Upper lobe of right lung (tissue), 1 donor: ENCODE measurements at places on chromosomes 2 and 18.

GRCh38 chr2:102315921-102316320 lies 4.6 kb downstream of the IL1RL1 start:
- no peak for DNase-seq

- no peak for DNase-seq
Measured at GRCh38 chr2:12587729-12588522, 128.8 kb upstream of the TRIB2 start.

DNA sequence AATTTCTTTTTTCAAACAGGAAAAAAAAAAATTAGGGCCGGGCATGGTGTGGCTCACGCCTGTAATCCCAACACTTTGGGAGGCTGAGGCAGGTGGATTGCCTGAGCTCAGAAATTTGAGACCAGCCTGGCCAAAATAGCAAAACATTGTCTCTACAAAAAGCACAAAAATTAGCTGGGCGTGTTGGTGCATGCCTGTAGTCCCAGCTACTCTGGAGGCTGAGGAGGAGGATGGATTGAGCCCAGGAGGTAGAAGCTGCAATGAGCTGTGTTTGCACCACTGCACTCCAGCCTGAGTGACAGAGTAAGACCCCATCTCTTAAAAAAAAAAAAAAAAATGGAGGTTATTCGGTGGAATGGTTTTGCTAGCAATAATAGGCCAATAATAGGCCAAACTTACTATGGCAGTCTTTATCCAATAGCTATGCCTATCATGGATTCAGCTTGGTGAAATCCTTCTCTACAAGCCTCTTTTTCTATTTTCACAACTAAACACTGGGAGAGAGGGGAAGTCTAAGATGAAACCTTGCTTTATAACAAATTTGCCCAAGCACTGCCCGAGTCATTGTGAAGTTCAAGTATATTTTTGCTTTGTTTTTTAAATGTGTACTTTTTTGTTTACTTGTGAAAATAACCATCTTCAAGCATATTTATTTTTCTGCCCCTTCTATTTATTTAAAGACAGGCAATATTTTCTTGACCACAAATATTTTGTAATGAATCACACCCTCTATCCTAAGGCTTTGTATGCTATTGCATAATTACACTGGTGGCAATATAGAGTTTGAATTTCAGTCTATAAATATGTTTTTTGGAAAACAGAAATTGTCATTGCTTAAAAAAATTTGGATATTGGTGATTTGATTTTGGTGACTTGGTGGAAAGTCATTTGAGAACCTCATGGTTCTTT lies 20.0 kb upstream of the KYNU start:
- no peak for DNase-seq

DNA sequence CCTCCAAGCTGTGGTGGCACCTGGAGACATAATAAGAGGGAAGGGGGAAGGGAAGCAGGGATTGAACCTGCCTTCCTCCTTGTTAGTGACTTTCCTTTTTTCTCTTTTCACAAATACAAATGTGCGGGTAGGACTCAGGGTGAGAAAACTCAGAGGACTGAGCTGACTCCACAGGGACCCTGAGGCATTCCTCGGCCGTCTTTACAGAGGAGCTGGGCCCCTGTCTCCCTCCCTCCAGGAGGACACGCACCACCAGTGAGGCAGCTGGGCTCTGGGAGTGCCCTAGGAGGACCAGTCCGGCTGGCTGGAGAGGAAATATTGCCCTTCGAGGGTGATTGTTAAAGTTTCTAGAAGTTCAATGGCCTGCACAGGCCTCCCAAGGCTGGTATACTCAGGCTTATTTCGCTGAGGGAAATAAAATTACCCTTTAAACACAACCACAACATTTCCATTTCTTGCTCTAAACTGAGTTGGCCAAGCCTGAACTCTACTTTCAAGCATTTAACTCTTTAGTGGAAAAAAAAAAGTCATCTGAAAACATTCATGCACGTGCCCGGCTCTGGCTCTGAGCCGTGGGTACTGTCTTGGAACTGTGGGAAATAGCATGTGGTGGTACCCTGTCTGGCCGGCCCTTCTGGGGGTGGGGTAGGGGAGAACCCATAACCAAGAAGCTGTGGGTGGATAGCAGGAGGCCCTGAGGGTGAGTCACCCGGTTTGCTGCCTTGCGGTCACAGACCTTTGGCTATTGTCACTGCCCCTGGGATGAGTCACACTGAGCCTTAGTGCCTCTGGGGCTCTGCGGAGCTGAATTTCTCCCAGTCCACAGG lies 116.0 kb downstream of the COPS8 start:
- DNase-seq = no peak

DNA sequence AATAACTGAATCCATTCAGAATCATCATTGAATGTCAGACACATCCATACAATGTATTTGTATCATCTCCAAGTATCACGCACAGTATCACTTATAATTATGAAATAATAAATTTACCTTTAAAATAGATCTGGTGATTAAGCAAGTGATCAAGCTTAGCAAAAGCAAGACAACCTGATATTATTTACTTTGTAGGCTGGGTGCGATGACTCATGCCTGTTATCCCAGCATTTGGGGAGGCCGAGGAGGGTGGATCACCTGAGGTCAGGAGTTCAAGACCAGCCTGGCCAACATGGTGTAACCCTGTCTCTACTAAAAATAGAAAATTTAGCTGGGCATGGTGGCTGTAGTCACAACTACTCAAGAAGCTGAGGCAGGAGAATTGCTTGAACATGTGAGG lies 421.0 kb upstream of the NETO1 start:
- no peak for DNase-seq

DNA sequence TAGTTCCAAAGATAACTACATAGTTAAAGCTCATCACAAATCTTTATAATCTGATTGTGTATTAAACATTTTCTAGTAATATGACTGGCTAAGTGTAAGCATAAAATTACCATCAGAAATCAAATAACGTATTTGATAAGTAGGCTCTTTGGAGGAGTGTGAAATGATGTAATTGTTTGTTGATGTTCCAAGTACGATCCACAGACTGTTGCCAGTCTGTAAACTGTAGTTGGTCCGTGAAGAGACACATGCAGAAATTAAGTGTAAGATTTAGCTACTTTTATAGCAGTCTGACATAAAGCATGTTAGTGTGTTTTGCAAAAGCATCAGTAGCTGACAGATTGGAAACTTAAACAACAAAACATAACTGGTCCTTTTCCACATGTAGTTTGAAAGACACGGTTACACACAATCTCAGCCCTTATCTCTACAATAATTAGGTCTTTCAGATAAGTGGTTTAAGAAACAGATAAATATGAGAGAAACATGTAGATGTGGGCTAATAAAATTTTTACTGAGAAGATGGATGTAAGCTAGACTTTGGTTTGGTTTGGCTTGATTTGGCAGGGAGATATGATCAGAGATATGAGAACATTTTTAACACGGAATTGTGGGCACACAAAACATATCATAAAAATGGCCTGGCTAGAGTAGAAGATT lies 115.0 kb upstream of the EPB41L5 start:
- no peak for DNase-seq

DNA sequence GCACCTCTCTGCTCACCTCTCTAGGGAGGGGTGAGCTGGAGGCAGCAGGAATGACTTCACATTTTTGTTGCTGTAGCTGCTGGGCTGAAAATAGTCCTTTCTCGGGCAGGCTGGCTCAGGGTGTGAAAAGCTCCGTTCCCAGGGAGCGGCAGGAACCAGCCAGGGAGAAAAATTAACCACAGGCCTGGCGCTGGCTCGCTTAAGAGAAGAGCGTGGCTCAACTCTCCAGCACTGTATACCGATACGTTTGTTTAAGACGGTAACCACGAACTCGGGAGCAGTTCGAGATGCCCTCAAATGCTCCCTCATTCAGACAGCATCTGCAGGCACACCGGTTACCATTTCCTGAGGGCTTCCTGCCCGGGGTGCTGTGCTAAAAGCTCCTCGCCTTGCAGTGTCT lies 129.6 kb downstream of the CELF4 start:
- no peak for DNase-seq

- DNase-seq = no peak
Measured at GRCh38 chr2:237695201-237695780, 67.9 kb downstream of the LRRFIP1 start.

GRCh38 chr2:134663451-134664450 lies 55.0 kb downstream of the TMEM163 start:
- no peak for DNase-seq

GRCh38 chr2:222861411-222862105 lies 722 bp downstream of the ACSL3 start:
- DNase-seq = peak; percentile 80

GRCh38 chr2:171813126-171813525 lies 80.9 kb downstream of the SLC25A12 start:
- DNase-seq = no peak

DNA sequence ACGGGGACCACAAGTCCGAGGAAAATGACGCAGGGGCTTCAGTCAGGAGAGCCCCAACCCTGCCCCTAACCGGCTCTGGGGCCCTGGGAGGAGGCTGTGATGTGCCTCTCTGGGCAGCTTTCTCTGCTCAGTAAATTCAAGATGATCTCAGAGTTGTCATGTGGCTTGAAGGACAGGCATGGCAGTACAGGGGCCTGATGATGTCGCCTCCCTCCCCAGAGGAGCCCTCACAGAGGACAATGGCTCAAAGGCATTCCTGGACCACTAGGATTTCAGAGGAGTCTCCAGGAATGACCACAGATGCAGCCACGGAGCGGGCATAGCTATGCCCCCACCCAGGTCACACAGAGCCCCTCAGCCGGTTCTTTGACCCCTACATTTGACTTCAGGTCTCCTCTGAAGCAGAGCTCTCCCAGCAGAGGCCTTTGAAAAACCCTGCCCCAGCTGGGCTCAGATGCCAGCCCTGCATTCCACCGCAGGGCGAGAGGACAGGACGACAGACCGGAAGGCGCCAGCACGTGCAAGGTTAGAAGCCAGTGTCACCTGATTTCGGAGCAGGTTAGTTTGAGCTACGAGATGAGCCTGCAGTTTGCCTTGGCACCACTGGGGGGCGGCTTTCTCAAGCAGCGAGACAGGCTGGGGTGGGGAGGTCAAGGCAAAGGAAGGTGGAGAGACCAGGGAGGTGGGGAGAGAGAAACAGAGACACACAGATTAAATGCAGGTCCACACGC lies 39.2 kb downstream of the BIN1 start:
- DNase-seq = peak; percentile 89

DNA sequence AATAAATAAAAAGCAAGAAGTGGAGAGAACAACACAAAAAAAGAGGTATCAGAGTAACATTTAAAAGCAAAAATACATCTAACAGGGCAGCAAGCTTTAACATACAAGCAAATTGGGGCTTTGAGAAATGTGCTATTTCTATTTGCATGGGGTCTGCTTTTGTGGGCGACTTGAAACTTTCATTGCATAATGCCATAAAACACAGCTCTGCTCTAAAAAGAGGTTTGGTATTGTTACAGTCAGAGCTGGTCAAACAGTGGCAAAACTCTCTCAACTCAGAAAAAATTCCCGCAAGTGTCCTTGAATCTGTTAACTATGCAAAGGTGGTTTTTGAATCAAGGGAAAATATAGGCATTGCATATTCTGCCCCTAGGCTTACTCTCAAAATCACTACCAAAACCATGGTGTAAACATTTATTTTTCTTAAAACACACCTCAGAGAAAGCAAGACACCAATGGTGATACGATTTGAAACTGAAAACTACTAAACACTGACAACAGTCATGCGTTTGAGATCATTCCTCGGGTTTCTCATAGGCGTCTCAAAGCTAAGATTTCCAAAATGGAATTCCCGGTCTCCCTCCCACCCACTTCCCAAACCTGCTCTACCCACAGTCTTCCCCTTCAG lies 45.5 kb downstream of the RNF152 start:
- DNase-seq = no peak

GRCh38 chr2:211367711-211368110 lies 811.3 kb downstream of the CPS1 start:
- no peak for DNase-seq

DNA sequence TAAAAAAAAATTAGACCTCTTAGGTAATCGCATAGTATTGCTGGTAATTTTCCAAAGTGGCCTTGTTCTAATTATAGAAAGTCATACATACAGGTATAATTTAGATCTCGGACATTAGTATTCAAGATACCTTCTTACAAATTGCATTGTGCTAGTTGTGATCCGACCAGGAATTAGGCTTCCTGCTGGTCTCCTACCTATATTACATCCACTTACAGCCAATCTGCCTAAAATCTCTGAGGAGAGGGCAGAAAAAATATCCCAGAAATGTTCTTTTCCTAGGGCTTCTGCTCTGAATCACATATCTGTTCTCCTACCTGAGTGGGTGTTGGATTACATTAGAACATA lies 314.7 kb upstream of the GULP1 start:
- no peak for DNase-seq

DNA sequence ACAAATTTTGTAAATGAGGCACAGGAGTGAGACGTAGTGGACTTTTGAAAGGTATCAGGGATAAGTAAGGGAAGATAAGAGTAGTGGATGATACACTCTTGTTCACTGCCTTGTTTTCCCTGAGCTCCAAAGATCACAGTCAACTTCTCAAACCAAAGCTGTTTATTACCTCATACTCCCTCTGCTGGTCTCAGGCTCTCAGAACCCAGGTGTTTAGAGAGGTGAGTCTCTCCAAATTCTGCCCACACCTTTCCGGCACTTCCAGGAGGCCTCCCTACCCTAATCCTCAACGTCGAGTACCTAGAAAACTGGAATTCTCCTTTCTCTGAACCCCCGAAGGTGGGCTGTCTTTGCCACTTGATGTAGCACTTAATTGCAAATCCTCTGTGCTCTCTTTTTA lies 621.1 kb downstream of the BCL11A start:
- no peak for DNase-seq

DNA sequence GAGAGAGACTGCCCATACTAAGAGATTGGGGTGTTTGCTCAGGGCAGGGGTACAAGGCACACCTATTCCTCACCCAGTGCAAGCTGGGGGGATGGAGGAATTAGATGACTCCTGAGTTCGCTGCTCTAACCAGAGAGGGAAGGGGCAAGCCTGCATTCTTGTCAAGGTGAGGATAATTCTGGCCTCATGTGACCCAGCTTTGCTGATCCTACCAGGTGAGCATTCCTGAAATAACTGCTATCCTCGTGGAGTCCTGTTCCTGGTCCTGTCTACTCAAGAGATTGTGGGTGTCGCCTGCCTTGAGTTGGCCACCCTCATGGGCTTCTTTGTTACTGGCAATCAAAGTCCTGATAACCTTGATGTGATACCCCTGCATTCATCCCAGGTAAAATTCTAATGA lies 206.0 kb downstream of the SPP2 start:
- DNase-seq = no peak

DNA sequence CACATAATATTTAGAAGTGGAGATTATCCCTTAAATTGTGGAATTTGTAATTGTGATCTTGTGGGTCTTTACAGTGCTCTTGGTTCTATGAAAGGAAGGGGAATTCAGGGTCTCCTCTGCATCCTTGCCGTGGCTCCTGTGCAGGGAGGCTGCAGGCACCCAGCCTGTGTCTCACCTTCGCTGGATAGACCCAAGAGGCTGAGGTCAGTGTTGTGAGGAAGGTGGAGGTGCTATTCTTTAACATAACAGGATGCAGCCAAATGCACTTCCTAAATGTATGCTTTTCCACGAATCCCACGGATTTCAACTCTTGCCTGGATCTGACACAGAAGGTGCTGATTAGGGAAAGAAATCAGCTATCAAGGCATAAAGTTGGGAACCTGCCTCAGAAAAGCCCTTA lies 69.5 kb downstream of the TMEM18 start:
- no peak for DNase-seq

GRCh38 chr18:7566567-7567473 lies at the start of gene PTPRM:
TSS of gene PTPRM (plus strand) at chr18:7567316. CDS start at chr18:7567819, 503 bp downstream.
- peak; percentile 94 for DNase-seq

GRCh38 chr18:54147439-54147838 lies 77.0 kb downstream of the MBD2 start:
- no peak for DNase-seq
